ENCODE measurements at places on chromosomes 1 and 21.

DNA sequence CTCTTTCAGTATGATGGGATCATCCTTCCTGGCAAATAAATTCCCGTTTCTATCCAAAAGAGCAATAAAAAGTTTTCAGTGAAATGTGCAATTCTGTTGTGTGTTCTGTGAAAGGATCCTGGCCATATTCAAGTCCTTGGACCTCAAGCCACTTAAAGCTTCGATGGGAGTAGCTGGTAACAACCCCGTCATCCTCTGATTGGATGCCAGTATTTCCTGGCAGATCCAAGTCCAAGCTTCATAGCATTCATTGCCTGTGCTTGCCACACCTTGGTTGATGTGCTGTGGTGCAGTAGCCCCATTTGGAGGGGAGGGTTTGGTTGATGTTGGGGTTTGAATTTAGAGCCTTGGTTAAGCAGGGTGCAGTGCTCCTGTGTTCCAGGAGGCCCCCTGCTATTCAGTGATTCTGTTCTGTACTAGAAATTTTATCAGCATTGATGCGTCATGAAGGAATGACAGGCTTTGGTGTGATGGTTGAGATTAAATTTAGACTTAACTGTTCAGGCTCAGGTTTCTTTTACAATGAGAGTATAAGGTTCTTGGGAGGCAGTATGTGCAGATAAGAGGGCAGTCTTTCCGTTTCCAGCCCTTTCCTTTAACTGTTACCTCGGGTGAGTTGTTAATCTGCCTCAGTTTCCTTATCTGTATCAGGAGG lies 4.9 kb downstream of the RPL11 start:
- DNase-seq, result no peak

GRCh38 chr1:205229399-205229871 lies 1.7 kb downstream of the TMCC2 start:
- DNase-seq, result peak; percentile 89

DNA sequence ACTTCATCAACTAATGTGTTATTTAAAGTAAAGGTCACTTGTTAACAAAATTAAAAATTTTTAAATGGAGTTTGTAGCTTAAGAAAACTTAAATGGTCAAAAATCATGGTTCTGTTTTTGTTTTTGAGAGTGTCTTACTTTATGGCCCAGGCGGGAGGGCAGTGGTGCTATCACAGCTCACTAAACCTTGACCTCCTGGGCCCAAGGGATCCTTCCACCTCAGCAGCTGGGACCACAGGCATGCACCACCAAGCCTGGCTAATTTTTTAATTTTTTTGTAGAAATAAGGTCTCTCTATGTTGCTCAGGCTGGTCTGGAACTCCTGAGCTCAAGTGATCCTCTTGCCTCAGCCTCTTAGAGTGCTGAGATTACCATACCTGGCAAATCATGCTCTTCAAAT lies 111.4 kb downstream of the MAST2 start:
- DNase-seq, result no peak

- no peak for DNase-seq
Observed at GRCh38 chr1:231201979-231202633, 38.9 kb upstream of the GNPAT start.

- no peak for DNase-seq
Observed at GRCh38 chr1:8679395-8679800, 138.0 kb downstream of the RERE start.

DNA sequence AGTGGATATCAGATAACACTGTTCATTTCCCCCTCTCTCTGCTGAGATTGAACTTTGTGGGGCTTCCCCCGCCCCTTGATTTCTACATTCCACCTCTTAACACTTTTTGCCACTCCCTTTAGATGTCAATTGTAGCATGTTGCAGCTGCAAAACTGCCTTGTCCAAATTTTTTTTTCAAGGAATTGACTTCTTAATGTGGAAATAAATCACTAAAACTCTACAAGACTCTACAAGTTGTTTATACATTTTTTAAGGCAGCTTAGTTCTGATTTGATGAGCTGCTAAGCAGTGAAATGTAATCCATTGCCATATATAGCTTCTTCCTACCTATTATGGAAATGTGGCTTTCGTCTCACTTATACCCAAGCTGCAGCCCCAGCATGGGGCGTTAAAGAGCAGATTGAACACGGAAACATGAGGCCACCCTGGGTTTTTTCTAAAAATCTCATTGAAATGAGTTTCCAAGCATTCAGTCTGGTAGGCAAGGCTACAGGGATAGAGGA lies 132.2 kb downstream of the SYT2 start:
- no peak for DNase-seq

DNA sequence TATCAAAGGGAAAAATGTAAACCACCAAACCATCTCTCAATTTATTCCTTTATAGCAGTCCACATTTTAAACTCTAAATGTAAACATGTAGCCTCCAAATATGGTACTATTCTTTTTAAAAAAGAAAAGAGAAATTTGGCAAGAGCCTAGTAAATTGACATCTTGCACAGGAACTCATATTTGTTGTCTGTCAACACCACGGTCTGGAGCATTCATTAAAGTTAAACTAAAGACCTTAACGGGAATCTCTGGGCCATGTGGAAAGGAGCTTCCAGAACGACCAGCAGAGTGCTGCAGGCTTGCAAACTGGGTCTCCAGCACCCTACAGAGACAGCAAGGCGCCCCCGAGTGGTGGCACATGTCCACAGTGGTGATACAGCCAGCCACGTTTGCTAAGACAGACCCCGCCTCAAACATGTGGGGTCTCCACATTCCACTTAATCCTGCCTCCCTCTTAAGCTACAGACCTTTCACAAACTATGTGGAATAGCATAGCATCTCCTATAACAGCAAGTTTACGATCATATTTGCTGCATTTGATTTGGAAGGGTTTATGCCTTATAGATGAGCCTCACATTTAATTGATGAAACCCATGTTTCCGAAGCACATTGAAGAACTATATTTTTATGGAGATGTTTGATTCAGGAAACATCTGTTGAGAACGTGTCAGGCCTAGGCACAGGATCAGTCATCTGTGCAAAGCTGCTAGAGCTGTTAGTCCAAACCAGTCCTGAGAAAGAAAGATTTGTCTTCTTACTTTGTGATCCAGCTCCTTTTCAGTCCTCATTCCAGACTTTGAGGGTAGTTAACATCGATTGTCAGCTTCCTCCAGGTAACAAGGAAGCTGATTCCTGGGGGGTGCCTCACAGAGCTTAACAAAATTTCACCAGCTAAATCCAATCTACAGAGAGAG lies 96.4 kb upstream of the BACE2 start:
- no peak for DNase-seq

GRCh38 chr1:225257081-225257480 lies 170.8 kb downstream of the LBR start:
- DNase-seq, result no peak
